Stimulated activated CD4-positive, alpha-beta T cell treated with anti-CD3 and anti-CD28 coated beads, Interleukin-4, amount 100 ng/mL, for 1 hour (primary cell): ENCODE measurements at places on chromosomes 7 and 10.

DNA sequence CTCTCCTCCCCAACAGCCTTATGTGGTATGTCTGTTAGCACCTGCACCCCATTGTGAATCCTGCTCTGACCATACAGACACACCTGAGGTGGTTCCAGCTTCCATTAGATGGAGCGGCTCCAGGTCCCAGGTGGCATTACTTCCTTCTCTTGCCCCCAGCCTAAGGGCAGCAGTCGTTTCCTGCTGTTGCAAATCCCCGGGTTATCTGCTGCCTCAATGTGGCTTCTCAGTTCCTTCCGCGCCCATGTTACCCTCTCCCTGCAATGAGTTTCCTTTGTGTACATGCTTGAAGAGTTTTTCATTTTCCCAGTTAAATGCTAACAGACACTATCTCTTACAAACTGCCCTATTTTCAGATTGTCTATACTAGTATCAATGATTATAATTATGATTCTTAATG lies 62.8 kb upstream of the PRKCQ start:
- DNase-seq = no peak

DNA sequence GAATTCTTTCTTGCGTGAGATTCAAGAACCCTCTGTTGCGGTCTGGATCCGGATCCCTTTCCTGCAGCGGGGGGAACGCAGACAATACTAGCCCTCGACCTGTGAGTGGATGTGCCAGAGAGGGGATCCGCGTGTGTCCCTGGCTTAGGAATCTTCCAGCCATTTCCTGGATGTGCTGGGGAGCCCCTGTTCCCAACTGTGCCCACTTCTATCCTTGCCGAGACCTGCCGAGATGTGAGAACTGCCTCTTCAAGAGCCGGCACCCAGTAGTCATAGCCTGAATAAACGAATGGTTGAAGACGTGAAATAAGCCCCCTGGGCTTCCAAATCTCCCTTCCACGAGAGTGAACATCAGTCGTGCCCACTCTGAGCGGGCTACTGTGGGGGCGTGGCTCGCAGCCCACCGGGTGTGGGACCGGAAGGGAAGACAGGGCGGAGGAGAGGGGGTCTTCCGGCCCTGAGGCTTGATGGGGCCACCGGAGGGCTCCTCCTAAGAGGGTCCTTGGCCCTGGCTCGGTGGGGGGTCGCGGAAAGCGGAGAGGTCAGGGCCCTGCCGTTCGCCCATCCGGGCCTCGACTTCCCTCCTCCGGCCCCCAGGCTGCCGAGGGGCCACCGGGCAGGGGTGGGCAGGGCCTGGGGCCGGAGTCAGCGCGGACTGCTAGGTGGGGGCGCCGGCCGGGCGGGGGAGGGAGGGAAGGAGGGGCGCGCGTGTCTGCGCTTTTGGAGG lies 1.3 kb upstream of the CCDC136 start:
- no peak for DNase-seq

DNA sequence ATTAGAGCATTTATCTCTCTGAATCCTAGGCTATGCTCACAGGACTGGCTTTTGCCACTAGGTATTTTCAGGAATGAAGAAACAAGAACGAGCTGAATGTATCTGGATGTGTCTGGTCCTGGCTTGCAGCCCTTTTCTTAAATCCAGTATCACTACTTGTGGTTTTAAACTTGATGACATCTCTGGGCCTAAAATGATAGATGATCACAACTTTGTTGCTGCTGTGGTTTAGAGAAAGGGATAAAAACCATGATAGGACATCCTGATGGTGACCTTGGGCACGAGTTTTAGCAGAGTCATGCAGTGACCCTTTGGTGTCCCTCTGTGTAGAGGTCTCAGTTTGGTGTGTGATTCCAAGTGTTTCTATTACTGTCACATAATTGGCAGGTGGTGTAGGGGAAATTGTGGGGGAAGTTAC lies 31.7 kb upstream of the SEMA3C start:
- DNase-seq = no peak

DNA sequence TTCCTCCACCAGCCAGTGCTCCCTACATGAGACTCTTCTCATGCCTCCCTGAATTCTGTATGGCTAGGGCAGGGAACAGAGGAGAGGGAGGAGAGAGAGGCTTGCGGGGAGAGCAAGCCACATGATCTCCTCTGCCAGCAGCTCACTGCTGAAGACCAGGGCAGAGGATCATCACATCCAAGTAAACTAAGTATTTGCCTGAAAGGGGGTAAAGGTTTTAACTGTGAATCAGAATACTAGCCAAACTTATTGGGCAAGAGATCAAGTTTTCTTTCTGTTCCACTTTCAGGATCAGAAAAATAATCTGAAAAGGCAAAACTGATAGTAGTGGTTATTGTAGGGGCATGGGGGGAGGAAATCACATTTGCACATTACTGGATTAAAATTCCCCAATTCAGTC lies 17.8 kb upstream of the ERCC6 start:
- DNase-seq = no peak

DNA sequence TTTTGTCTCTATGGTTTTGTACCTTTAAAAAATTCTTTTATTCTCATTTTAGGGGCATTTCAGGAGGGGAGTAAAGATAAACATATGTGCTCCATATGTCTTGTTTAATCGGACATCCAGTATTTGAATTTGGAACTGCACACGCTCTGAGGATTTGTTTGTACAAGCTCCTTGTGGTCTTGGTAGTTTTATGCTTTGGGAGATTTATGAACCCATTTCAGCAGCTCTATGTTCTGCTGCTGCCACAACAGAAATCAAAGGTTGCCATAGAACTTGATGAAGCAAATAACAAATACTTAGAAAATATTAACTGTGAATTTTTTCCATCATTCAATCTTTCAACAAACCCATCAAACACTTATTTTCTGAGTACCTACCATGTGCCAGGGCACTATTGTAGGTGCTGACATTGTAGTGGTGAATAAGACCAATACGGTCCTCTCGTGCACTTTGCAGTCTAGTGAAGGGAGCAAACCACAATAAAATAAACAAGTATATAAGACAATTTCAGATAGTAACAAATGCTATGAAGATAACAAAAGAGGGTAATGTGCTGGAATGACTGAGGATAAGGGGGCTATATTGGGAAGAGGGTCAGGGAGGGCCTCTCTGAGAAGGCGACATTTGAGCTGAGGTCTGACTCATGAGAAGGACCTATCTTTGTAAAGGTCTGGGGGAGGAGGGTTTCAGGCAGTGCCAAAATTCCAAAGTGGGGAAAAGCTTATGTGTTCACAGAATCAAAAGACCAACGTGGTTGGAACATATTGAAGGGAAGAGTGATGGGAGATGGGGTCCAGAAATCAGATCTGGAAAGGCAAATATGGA lies 30.4 kb downstream of the MYPN start:
- no peak for DNase-seq

DNA sequence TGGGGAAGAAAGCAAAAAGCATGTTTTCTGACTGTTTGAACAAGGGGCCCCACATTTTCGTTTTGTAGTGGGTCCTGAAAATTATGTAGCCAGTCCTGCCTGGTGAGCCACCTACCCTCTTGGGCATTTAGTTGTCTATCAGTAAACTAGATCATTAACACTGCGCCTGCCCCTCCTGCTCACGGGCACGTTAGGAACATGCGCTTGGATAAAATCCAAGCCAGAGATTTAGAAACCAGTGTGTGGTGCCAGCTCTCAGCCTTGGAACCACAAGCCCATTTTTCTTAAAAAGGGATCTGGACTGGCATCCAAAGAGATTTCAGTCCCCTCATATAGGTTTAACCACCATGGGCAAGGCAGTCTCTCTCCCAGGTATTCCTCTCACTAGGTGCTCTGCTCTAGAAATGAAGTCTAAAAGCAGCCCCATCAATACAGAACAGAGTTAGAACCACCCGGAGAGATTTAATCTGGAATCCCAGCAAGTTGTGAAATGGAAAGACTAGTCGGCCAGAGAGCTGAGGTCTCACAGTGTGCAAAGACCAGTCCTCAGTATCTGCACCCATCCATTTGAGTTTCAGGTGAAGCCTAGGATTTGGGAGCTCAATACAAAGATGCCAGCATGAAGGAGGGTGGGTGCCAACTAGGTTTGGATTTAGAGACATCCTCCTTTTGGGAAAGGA lies 123.9 kb upstream of the TCF7L2 start:
- DNase-seq = no peak

DNA sequence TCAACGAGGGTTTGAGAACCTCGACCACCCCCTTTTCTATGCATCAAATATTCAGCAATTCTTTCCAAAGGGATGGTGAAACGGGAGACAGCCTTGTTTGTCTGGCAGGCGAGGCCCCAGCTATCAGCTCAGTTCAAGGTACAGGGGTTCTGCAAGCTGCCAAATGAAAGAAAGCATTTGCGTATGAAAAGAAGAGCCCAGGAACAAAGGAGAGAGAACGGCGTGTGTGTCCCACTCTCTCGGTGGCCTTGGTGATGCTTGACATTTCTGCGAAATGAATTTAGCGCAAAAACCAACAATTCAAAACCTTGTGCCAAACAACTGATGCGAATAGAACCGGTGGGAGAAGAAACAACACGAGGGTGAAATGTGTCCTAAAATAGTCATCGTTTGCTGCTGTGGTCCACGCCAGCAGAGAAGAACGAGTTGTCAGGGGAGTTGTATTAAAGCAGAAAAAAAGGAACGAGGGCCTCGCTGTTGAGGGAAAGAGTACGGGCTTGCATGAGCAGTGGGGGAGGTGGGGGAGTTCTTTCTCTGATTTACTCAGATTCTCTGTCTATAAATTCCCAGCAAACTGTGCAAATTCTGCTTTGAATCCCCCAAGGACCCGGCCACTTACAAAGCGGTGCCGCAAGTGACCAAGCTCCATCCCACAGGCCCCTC lies 97.7 kb downstream of the TMEM130 start:
- no peak for DNase-seq
